ENCODE measurements at places on chromosomes 13 and 19.

DNA sequence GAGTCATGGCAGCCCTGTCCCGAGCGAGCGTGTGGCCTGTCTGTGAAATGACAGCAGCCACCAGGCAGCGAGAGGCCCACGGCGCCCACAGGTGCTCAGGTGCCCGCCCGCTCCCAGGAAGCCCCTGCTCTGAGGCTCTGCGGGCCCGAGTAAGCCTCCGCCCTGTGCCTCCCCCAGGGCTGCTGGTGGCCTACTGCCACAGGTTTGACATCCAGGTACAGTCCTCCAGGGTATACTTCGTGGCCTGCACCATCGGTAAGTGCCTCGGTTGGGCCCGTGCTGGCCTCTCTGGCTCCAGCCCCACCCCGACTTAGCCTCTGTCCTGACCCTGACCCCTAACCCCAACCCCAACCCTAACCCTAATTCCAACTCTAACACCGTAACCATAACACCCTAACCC lies 15.0 kb upstream of the TMPRSS9 start:
- DNase-seq = no peak

DNA sequence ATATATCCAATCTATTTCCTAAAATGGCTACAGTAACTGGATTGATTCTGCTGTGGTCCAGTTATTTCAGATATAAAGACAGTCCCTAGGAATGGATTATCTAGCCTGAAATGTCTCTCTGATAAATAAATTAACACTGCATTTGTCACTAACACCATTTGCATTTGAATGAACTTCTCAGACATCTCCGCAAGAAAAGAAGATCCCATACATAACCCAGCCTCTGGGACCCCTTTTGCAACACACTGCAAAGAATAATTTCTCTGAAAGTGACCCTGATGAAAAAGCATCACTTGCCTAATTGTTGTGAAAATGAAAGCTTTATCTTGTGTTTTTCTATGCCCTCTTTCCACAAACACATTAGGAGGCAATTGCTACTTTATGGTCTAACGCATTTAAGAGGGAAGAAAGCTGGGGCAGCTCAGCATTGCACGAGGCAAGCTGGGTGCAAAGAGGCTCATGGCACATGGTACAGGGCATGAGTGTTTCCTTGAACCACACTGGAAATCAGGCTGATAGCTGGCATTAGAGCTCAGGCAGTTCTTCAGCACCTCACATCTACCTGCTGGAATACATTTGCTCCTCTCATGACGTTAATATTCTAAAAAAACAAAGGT lies 379.9 kb downstream of the IRS2 start:
- no peak for DNase-seq

DNA sequence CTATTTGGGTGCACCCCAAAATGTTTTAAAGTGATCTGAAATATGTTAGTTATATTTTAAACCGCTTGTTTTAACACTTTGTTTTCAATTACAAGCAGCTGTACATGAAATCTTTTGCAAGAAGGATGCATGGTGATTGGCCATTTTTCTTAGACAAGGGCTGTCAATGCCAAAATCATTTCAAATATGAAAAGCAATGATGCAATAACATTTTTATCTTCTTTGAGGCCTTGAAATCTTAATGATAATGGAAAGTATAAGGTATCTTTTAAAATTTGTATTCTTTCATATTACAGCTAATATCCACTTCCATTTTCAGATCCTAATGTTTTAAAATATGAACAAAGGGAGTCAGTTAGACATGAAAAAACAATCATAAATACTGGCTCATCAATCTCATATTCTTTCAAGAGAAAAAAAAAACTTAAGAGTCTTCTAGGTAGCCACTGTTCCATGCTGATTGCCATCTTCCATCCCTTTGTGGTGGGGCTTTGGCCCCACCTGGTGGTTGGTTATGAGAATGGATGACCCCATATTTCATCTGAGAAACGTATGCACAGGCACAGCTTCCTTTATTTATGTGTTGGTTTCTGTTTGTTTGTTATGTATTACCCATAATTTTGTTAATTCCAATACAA lies 330.3 kb upstream of the MIR17HG start:
- DNase-seq = peak; percentile 26

- no peak for DNase-seq
Observed at GRCh38 chr19:2771786-2772674, 11.0 kb downstream of the SGTA start.

DNA sequence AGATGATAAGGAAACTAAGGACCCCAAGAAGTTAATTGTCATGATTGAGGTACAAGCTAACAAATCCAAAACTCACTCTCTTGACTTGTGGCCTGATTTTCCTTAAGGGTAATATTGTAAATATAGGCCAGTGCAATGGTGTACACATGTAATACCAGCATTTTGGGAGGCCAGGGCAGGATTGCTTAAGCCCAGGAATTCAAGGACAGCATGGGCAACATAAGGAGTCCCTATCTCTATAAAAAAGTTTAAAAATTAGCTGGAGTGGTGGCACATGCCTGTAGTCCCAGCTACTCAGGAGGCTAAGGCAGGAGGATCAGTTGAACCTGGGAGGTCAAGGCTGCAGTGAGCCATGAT lies 28.7 kb upstream of the GARRE1 start:
- DNase-seq = no peak

- peak; percentile 12 for DNase-seq
Observed at GRCh38 chr19:10389863-10390262, 9.5 kb upstream of the TYK2 start.

GRCh38 chr19:6150289-6150688 lies 14.8 kb downstream of the ACSBG2 start:
- no peak for DNase-seq

GRCh38 chr19:4369109-4369887 lies 25.9 kb downstream of the MPND start:
- peak; percentile 76 for DNase-seq

- DNase-seq = no peak
Observed at GRCh38 chr13:109744512-109745051, 41.8 kb downstream of the IRS2 start.

DNA sequence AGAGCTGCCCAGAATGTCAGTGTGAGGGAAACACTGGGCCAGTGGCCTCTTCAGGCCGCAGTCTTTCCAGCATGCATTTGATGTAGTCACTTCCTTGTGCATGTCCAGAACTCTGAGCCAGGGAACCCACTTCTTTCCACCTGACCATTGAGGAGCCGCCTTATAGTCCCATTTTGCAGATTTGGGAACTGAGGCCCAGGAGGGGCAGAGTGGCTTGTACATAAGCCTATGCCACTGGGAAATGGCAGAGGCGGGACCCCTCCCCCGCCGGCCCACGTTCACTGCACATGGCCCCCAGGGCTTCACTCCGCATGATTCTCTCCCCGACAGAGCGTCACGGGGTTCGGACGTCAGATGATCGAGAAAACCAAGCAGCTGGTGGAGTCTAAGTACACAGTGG lies 5.6 kb upstream of the SPIB start:
- no peak for DNase-seq

GRCh38 chr13:111657013-111657412 lies 336.6 kb downstream of the TEX29 start:
- no peak for DNase-seq

- DNase-seq = no peak
Observed at GRCh38 chr13:32682740-32683139, 96.5 kb downstream of the PDS5B start.

GRCh38 chr13:74646091-74646490 lies 511.9 kb upstream of the KLF12 start:
- no peak for DNase-seq

DNA sequence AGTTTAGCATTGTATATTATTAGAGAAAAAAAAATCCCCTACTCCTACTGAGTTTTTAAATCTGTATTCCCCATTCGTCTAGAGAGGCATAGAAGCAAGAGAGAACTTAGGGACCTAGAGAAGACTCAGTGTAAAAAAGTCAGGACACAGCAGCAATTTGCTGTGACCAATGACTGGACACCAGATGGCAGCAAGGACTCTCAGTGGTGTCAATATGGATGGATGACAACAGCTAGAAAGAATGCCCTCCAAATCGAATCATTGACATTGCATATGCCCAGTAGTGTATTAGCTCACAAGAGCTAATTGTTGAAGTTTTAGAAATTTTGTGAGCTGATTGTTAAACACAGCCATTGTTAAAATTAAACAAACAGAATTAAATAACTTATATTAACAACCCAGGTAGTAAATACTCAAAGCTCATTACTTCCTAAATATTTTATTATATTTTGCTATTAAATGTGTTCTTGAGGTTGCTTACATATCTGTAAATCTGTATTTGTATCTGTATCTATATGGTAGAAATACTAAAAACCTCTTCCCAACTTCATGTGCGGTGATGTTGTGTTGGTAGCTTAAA lies 43.9 kb downstream of the SIAH3 start:
- DNase-seq = no peak
